Stimulated activated CD4-positive, alpha-beta T cell treated with anti-CD3 and anti-CD28 coated beads, Interleukin-1b, Interleukin-23, amount 100 ng/mL, for 1 hour (primary cell): ENCODE measurements at places on chromosomes 7 and 10.

DNA sequence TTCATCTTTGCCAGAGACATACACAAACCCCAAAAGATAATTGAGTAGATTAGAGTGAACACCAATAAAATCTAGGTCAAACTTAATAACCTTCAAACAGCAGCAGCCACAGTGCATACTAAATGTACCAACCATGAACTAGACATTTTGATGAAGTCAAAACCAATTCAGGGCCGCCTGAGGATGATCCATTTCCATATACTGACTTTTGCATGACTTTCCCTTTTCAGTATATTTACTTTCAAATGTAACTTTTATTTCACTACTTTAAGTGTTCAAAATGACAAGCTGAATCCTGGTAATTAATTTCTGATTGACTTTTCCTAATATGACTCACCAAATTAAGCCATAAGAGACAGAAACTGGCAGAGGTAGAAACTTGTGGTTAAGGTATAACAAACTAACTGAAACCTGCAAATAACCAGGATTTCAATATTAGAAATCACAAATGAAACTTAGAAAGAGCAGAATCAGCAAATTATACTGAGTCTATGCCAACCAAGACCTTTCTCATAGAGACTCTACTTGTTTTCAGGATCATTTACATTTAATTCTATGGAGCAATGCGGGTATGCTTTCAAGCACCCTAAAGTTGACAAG is 171.9 kb upstream of the LRRN3 start:
- no peak for DNase-seq

DNA sequence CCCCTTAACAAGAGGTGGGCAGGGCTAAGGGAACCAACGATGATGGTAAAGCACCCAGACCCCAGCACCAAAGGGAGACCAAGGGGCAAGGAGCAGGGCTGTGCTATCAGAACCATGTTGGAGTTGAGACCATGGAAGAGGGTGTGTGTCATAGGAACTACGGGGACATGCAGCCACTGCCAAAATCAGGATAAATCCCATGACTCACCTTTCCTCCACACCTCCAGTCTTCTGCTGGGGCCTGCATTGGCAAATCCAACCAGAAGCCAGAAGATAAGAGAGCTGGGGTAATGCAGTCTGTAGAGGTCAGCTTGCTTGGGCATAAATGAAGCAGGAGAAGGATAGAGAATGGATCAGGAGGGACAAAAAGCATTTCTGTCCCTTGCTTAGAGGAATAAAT is 42.7 kb upstream of the SMARCD3 start:
- DNase-seq, result no peak

- DNase-seq, result no peak
These were observed 2.3 kb downstream of the CELF2 start for GRCh38 chr10:11019724-11020547.

- DNase-seq, result no peak
These were observed 10.4 kb downstream of the TACR2 start for GRCh38 chr10:69406302-69406811.

DNA sequence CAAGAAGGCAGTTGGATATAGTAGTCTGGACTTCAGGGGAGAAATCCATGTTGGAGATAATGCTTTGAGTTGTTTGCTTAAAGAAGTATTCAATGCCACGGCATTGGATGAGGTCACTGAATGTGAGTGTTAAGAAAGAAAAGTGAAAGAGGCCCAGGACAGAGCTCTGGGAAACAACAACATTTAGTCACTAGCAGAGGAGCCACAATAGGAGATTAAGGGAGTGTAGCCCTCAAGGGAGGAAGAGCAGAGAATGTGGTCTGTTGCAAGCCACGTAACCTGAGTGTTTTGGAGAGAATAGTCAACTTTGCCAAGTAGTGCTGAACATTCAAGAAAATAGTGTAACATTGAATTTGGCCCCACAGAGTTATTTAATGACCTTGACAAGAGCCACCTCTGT is 114.7 kb downstream of the MYO3A start:
- DNase-seq, result no peak

DNA sequence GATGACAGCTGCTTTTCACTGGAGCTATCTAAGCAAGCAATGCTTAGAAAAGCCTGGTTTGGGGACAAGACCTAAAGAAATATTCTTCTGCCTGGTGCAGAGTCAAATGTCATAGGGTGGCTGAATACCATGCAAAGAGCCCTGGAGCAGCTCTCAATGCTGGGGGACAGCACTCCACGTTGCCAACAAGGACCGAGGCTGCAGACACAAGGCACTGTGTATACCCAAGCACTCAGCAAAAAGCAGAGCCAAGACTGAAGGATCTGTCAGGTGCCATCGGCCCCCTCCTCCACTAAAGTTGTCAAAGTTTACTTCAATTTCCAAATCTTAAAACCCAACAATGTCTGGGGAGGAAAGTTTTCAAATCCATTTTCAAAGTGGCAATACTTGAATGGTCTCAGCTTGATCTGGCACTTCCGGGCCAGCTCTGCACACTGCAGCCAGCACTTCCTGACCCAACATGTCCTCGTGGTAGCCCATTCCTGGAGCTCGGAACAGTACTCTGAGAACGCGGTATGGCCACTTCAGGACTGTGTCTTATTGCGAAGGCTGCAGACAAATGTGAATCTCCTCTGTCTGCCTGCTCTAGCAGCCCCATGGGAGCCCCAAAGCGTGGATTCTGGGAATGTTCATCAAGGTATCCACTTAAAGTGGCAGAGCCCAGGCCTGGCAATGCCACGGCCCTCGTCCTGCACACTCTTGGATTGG is 191.8 kb downstream of the TNS3 start:
- DNase-seq, result no peak

DNA sequence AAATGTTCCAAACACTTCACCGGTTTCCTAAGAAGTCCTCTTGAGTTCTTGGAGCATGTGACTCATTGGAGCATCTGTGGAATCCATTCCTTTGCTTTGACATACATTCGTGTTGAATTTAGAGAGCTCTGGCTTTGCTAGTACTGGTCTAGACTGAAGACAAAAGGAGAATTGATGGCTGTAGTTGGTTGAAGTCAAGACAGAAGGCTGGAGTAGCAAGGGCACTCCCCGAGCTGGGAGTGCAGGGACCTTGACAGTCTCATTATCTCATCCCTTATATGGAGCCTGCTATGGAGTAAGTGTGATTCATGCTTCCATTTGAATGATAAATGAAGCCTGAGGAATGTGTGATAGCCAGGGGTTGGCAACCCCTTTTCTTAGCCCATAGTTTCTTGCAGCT is 1249.1 kb downstream of the TYW1 start:
- no peak for DNase-seq

GRCh38 chr7:25167262-25167843 is 42.3 kb upstream of the CYCS start:
- DNase-seq, result no peak

- no peak for DNase-seq
These were observed 242.4 kb upstream of the PHF14 start for GRCh38 chr7:10731253-10731773.

- no peak for DNase-seq
These were observed 28.8 kb downstream of the ITGB8 start for GRCh38 chr7:20359341-20359963.

- no peak for DNase-seq
These were observed 134.3 kb upstream of the ZNF92 start for GRCh38 chr7:65239324-65239706.

GRCh38 chr10:9268176-9268575 is 1213.7 kb downstream of the GATA3 start:
- DNase-seq, result no peak

GRCh38 chr7:92656121-92656520 is 65.9 kb upstream of the FAM133B start:
- DNase-seq, result no peak

- DNase-seq, result no peak
These were observed 65.3 kb downstream of the WDFY4 start for GRCh38 chr10:48750019-48750418.

DNA sequence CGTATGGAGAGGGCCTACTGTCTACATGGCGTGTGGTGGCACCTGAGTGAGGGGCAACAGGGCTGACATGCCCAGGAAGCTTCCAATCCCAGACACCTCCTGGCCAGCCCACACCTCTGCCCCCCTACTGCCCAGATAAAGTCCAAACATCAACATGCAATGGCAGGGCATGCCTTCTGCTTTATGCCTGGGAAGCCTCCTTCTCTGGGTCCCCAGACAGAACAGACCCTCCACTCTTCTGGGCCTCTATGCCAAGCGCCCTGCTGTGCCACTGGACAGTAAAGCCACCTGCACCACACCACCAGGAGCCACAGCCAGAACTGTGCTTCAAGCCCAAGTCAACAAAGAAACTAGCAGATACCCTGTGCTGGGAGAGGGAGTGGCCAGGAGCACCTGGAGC is 12.5 kb downstream of the TMEM72 start:
- no peak for DNase-seq

DNA sequence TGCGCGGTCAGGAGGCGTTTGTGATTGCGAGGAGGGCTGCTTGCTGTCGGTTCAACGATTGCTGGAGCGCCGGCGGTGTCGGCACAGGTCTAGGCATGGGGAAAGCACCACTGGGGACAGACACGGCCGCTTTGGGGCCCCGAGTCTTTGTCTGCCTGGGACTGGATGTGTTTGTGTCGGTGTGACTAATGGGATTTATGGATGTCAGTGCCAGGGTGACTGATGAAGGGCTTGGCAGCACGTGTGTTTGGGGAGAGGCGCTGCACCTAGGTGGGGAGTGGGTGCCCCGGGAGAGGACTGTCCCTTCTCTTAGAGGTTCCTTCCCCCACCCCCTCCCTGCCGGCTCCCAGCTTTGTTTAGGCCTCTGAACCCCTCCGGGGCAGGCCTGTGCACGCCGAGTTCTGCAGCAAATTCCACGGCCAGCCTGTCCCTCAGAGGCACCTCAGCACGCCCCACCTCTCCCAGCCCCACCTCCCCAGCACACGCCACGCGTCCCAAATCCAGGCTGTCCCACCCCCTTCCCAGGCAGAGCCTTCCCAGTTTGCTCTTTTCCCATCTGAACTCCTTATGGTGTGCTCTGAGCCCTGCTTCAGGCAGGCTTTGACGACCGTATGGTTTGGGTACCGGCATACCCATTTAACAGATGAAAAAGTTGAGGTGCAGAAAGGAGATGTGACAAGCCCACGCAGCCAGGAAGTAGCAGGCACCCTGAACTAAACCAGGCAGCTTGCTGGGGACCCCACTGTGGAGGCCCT is 6.4 kb upstream of the TNRC18 start:
- no peak for DNase-seq

GRCh38 chr7:40966693-40967092 is 736.2 kb downstream of the INHBA start:
- no peak for DNase-seq

- no peak for DNase-seq
These were observed 12.6 kb upstream of the UBE2D1 start for GRCh38 chr10:58322072-58322834.

- no peak for DNase-seq
These were observed 405.5 kb downstream of the RPS24 start for GRCh38 chr10:78438907-78439809.

- DNase-seq, result no peak
These were observed 42.6 kb upstream of the CC2D2B start for GRCh38 chr10:95864906-95865813.

GRCh38 chr10:101817337-101818118 is 716 bp downstream of the OGA start:
- DNase-seq, result no peak

- DNase-seq, result peak; percentile 18
These were observed 844 bp upstream of the KAT6B start for GRCh38 chr10:74825371-74826141.

- no peak for DNase-seq
These were observed 156.3 kb upstream of the HGF start for GRCh38 chr7:81926154-81926553.

DNA sequence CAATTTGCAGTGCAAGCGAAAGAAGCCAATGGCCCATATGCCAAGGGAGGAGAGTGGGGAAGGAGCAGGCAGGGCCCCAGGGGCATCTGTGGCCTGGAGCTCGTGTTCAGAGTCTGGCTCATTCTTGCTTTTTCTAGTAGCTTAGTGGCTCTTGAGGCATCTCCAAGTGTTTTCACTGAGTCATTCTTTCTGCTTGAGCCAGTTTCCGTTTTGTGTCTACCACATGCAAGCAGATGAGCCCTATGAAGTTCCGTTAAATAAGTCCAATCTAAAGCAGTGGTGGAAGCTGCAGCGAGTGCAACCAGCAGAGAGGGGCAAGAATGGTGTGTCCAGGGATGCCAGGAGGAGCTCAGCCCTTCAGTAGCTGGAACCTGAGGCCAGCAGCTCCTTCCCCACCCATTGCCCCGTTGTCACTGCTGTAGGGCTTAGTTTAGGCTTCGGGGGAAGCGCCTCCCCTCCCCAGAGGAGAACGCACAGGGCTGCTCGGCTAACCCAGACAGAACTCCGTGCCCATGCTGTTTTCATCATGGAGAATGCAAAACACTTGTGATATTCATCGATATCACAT is 57.4 kb upstream of the EBF3 start:
- no peak for DNase-seq

GRCh38 chr7:152674860-152675758 is 832 bp downstream of the XRCC2 start:
- no peak for DNase-seq

- DNase-seq, result no peak
These were observed 27.8 kb upstream of the NUB1 start for GRCh38 chr7:151313857-151314256.

- no peak for DNase-seq
These were observed 54.8 kb downstream of the DAGLB start for GRCh38 chr7:6392712-6393666.

- no peak for DNase-seq
These were observed 876.2 kb upstream of the AUTS2 start for GRCh38 chr7:68722044-68722443.

DNA sequence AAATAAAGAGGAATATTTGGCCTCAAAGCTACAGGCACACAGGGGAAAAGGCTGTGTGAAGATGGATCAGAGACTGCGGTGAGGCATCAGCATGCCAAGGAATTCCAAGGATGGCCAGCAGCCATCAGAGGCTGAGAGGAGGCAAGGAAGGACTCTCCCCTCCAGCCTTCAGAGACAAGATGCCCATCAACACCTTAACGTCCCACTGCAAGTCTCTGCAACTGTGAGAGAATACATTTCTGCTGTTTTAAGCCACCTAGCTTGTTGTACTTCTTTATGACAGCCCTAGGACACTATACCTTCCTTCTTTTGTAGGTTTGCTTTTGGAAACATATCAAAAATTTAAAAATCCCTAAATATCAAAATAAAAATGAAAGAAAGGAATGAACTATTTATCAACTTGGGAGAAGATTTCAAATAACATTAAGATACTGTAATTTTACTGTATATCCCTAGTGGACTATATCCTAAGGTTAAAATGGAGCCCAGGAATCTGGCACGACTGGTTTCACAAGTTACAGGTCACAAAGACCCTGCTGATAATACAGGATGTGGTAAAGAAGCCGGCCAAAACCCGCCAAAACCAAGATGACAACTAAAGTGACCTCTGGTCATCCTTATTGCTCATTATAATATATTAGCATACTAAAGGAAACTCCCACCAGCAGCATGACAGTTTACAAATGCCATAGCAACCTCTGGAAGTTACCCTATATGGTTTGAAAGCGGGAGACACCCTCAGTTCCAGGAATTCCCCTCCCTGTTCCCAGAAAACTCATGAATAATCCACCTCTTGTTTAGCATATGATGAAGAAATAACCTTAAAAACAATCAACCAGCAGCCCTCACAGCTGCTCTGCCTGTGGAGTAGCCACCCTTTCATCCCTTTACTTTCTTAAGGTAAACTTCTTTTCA is 185.2 kb downstream of the AVL9 start:
- DNase-seq, result no peak
